Activated CD8-positive, alpha-beta T cell treated with anti-CD3 and anti-CD28 coated beads for 36 hours (primary cell): ENCODE measurements at places on chromosomes 11 and 22.

DNA sequence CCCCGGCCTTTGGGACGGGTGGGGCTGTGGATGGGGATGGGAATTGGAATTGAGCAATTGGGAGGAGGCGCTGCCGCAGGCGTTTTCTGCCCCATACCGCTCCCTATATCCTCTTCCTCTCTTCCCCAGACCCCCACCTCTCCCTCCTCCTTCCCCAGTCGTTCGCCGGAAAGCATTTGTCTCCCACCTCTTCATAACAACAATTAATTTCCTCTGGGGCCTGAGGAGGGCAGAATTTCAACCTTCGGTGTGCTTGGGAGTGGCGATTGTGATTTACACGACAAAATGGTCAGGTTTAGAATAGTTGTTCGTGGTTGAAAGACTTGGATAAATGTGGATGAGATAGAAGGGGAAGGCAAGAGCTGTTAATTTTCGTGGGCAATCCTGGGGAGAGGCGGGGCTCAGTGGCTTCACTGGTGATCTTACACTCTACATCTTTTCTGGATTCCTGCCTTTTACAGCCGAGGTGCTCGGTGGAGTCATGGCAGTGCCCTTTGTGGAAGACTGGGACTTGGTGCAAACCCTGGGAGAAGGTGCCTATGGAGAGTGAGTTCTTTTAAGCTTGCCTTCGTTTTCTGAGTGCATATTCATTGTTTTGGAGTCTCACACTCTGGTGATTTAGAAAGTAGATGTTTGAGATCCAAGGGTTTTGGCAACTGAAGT, 1.5 kb downstream of the CHEK1 start:
- DNase-seq: peak; percentile 50

GRCh38 chr11:8773916-8774539, 91.4 kb downstream of the RPL27A start:
- DNase-seq: no peak

DNA sequence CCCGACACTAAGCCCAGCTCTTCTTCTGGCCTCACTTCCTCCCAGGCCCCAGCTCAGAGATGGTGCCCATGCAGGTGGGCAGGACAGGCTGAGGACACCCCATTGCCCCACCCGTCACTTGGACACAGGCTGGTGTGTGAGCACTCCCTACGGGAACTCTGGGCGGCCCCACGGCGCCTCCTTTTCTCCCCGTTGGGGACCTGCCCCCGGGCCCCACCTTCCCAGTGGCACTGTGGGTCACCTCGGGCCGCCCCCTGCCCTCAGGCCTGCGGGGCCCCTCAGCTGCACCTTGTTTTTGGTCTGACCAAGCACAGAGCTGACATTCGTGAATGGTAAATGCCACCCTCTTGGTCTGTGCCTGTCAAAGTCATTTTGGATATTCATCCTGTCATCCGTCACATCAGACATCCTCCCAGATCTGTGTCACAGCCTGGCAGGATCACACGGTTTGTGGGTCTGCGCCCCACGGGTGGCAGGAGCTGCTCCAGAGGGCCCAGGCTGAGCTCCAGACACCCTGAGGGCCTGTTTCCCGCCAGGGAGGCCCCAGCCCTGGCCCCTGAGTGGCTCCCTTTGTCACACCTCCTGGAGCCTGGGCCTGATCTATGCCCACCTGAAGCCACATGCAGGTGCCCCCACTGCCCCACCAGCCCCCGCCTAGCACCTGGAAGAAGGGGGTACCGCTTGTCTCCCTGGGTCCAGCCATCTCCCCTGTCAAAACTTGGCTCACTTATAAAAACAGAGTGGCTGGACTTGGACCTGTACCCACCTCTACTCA, 1188.5 kb downstream of the BRD1 start:
- DNase-seq: no peak

DNA sequence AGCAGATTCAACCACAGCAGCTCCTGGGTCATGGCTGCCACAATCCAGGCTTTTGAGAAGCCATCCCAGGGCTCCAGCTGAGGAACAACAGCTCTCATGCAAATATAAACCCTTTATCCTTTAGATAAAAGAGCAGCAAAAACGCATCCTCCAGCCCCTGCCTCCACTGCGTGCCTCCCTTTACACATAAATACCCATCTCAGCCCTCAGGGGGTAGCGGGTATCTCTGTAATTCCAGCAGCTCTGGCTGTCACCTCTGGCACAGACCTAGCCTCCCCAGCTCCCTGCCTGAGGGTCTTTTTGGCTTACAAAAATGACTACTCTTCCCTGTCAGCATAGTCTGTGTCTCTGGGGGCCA, 21.6 kb downstream of the LMO1 start:
- DNase-seq: no peak

DNA sequence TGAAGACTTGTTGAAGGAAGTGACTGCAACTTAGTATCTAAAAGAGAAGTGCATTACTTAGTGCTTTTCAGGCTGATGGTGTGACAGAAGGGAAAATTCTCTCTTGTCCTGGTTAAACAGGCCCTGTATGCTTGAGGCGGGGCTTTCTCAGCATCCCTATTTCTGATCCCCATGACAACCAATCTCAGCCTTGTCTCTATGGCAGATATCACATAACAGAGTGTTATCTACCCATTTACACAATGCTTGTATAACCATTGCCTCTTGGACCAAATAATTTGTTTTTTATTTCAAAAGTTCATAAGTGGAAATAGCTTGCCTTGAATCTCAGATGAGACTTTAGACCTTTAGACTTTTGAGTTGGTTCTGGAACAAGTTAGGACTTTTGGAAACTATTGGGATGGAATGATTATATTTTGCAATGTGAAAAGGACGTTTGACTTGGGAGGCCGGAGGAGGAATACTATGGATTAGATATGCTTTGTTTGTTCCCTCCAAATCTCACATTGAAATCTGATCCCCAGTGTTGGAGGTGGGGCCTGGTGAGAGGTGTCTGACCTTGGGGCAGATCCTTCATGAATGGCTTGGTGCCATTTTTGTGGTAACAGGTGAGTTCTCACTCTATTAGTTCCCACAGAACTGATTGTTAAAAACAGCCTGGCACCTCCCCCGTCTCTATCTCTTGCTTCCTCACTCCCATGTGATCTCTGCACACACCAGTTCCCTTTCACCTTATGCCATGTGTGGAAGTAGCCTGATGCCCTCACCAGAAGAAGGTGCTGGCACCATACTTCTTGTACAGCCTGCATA, 3.1 kb upstream of the GLYAT start:
- DNase-seq: no peak

DNA sequence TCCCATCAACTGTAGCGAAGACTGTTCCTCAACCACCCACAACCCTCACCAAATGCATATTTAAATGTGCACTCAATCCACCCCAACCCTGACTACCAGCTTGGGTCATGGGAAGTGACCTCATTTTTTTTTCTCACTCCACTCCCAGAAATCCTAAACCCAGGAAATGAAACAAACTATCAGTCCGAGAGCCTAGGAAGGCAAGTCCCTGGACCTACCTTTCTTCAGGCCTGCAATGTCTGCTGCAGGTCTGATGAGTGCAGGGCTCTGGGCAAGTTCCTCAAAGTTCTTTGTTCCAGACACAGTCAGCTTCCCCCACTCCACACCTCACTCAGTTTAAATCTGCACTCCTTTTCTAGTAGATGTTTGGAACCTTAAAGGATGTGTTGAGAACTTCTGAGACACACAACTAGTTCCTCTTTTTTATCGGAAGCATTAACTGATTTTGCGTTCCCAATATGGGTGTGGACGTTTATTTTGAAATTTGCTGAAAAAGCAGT, at the start of gene MS4A4E:
Gene MS4A4E, minus strand, starts transcription at position 398 of the 500 bp plus-strand sequence. CDS start 13,082 bp downstream, outside the sequence.
- no peak for DNase-seq

DNA sequence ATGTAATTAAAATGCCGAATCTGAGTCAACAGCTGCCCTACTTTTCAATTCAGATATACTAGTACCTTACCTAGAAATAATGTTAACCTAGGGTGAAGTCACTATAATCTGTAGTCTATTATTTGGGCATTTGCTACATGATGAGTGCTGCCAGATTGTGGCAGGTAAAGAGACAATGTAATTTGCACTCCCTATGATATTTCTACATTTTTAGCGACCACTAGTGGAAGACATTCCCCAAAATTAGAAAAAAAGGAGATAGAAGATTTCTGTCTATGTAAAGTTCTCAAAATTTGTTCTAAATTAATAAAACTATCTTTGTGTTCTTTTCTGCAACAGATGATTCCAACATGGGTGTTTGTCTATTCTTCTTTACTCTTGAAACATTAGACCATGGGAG, 14.1 kb downstream of the MS4A1 start:
- DNase-seq: no peak

DNA sequence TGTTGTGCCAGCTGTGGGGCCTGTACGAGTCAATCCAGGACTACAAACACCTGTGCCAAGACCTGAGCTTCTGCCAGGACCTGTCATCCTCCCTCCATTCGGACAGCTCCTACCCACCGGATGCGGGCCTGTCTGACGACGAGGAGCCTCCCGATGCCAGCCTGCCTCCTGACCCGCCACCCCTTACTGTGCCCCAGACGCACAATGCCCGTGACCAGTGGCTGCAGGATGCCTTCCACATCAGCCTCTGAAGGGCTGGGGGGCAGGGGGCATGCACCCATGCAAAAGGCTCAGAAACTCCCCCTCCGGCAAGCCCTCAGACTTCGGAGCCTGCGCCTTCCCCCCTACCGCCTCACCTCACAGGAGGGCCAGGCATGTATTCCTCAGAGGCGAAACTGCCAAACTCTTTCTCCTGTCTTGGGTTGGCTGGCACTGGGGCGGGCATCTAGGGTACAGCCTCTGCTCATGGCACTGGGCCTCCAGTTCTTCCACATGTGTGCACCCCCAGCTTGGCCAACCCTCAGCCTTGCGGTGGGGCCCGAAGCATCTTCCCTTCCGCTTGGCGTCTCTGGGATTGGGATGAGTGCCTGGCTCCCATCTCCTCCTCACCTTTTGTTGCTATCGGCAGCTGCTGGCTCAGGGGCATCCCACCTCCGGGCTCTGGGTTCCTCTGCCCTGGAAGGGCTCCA, 1.2 kb downstream of the FAM89B start:
- DNase-seq: no peak

GRCh38 chr22:49357661-49358440, 469.8 kb downstream of the BRD1 start:
- DNase-seq: no peak

GRCh38 chr22:18085188-18085587, 7.4 kb downstream of the PEX26 start:
- no peak for DNase-seq

- DNase-seq: no peak
Observed at GRCh38 chr11:57647372-57647771, 2.3 kb downstream of the YPEL4 start.

- DNase-seq: peak; percentile 36
Observed at GRCh38 chr11:2270322-2271076, at the start of gene ASCL2. Gene ASCL2 (minus strand): TSS chr11:2270588. CDS start chr11:2270332, 256 bp downstream.

DNA sequence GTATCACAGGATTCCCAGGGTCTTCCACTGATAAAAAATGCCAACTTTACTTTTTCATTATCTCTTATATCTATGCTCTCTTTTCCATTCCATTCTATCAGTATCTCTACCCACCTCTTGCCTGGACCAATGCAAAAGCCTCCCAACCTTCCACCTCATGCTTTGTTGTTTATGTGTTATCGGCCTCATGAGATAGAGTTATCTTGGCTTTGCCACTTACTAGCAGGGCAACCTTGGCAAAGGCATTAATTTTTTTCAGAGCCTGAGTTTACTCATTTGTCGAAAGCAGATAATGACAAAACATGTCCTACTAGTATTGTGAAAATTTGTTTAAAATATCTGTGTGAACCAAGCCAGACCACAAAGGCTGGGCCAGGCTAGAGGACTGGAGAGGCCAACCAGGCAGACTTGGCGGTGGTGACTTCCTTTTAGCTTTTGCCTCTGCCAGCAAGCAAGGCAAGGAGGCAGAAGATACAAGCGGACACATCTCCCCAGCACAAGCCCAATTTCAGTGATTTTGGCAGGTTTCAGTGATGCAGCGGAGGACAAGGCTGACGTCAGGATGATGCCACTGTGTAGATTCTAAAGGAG, 106.9 kb downstream of the ADAMTS15 start:
- no peak for DNase-seq

DNA sequence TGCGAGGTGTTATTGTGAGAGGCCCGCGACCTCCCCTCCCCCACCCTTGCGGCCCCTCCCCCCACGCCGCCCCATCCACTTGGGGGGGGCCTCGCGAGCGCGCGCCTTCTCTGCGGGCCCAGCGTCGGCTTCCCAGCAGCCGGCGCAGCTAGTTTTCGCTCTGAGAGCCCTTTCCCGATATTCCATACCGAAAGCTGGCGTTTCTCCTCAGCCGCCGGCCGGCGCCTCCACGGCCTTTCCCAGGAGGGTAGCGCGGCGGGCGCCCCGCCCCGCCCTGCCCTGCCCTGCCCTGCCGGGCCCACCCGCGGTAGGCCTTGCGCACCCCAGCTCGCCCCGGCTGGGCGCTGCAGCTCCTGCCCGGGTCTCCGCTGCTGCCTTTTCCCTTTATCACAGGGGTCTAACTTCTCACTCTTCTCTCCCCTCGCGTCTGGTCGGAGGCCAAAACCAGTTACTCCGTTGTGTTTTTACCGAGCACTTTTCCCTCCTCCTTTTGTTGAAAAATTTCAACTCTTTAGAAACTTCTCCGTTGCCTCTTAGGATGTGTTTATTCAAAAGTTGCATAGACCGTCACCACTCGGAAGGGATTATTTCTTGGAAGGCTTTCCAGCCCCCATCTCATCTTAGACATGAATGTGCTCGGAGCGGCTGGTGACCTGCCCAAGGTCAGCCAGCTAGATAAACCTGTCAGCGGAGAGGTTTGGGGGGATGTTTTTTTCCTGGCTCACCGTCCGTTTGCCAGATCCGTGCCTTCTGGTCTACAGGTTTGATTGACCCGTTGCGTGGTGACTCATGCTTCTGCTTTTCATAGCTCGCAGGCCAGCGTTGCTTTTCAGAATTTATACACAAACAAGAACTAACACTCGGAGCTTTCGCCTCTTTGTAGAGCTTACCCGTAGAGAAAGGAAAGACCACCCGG, 648 bp downstream of the PAFAH1B2 start:
- peak; percentile 54 for DNase-seq

GRCh38 chr22:48894804-48895250, 932.8 kb downstream of the BRD1 start:
- DNase-seq: no peak

GRCh38 chr22:19478901-19479354, at the start of gene UFD1:
Gene UFD1 (minus strand): TSS chr22:19479193. CDS start chr22:19479085, 108 bp downstream.
- DNase-seq: peak; percentile 84

DNA sequence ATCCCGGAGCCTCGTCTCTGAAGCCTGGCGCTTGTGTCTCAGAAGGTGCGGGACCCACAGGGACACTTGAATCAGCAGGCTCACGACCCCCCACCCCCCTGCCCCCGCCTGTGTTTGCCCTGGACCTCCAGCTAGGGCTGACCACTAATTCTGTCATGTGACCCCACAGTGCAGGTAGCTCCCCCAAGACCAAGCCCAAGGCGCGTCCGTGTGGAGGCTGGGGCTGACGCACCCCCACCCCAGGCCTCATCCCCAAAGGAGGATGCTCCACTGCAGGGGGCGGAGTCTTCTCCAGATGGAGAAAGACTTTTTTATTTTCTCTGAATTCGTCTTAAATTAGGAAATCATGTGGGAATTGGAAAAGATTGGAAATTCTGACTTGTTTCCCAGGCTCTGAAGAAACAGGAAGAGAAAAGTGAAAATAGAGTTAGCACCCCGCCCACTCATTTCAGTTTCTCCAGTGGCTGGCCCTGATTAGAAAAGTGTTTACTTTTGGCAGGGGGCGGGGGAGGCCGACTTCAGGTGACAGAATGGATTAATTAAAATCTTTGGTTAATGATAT, 1.0 kb upstream of the RELA start:
- DNase-seq: peak; percentile 72
